CD4-positive, alpha-beta T cell treated with Interleukin-2 at 100 ng/mL for 4 hours (primary cell): ENCODE measurements at places on chromosomes 5 and 9.

- no peak for DNase-seq
Measured at GRCh38 chr9:132631280-132631679, 38.5 kb downstream of the DDX31 start.

- no peak for DNase-seq
Measured at GRCh38 chr9:101372327-101373118, 12.3 kb downstream of the BAAT start.

GRCh38 chr9:78261403-78262001 is 25.6 kb downstream of the CEP78 start:
- DNase-seq: peak; percentile 42

- DNase-seq: no peak
Measured at GRCh38 chr5:147565524-147565923, 55.7 kb upstream of the DPYSL3 start.

DNA sequence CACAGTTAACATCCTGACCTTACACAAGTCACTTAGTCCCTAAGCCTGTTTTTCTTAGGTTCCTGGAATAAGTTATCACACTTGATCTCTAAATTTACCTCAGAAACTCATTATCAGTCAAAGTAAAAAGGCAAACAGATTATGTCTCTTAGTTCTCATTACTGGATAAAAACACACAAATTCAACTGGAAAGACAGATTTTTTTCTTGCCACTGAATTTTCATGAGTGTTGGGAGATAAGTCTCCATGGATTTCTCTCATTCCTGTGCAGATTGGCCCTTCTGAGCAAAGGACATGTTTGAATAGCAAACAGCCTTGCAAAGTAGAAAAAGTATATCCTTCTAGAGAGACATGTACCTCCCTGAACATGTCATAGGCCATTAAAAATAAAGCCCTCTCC is 10.2 kb downstream of the SPATA9 start:
- DNase-seq: no peak

DNA sequence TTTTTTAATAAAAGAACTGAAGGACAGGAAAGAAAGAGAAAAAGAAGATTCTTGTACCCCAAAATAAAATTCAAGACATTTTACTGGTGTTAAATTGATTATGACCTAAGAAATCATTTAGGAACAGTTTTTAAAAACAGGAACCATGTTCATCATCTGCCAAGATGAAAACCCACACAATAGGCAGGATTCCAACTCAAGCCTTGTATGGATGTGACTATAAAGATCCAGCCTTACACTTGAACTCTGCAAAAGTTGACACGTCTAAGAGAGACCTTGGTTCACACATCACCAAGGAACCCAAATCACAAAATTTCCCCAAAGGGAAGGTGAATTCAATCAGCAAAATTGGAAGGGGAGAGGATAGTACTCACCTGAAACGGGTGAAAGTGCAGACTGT is 82.6 kb downstream of the SMIM23 start:
- no peak for DNase-seq

- DNase-seq: no peak
Measured at GRCh38 chr5:40312205-40312604, 367.5 kb upstream of the PTGER4 start.

DNA sequence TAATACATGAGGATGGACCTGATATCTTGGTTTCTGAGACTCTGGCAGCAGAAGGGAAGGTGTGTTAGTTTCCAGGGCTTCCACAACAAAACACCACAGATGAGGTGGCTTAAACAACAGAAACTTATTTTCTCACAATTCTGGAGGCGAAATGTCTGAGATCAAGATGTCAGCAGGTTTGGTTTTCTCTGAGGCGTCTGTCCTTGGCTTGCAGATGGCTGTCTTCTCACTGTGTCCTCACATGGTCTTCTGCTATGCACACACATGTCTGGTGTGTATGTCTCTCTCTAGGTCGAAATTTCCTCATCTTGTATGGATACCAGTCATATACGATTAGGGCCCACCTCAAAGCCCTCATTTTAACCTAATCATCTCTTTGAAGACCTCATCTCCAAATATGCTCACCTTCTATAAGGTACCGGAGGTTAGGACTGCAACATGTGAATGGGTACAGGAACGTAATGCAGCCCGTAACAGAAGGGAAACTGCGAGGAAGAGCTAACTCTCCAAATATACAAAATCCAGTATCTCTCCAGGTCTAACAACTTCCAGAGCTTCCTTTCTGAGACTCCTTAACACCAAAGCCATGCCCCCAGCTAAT is 139.8 kb upstream of the SMARCA2 start:
- DNase-seq: no peak

GRCh38 chr5:103433211-103433610 is 129.4 kb downstream of the NUDT12 start:
- DNase-seq: no peak

DNA sequence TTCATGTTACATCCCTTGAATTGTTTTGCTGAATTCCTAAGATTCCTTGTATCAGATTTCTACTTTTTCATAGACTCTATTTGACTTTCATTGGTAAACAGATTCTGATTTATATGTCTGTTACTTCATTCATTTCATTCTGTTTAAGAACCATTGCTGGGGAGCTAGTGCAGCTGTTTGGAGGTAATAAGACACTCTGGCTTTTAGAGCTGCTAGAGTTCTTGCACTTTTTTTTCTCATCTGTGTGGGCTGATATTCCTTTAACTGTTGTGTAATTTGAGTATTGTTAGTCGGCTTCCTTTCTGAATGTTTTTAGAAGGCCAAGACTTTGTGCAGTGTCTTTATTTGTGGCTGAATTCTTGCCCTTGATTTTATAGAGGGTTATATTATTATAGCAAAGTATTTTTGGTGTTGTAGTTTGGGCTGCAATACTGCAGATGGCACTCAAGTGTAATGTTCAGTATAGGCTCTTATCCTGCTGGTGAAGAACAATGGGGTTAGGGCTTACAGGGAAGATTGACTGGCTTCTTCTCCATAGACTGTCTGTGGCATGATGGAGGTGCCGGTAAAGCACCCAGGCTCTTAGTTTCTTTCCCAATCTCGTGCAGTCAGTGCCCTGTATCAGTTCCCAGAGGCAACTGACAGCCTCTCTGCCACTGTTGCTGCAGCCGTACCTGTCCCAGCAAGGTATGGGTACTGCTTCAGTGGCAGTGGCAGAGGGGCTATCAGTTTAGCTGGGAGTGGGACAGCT is 162.2 kb downstream of the OXCT1 start:
- no peak for DNase-seq

DNA sequence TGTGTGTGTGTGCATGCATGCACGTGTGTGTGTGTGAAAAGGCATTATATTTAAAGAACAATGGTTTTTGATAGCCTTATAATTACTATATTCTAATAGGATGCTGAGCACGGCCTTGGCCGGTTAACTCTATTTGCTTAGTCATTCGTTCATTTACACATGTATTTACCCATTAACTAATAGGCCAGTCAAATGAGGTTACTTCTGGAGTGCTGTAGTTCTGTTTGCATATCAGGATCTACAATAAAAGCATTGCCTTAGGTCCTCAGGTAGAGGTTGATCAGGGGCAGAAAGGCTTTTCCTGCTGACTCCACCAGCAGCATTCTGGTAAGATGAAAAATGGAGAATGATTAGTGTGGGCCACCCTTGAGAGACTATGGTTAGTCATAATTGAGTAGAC is 219.0 kb downstream of the COMMD10 start:
- DNase-seq: no peak

GRCh38 chr5:178130576-178131445 is at the start of gene RMND5B:
TSS of gene RMND5B (plus strand) at chr5:178131014. CDS start at chr5:178138120, 7,106 bp downstream.
- DNase-seq: peak; percentile 79

GRCh38 chr9:116549061-116549664 is 137.9 kb upstream of the TRIM32 start:
- no peak for DNase-seq

- no peak for DNase-seq
Measured at GRCh38 chr9:37562826-37563225, 13.4 kb downstream of the FBXO10 start.

- DNase-seq: no peak
Measured at GRCh38 chr9:89666364-89666763, 61.6 kb downstream of the GADD45G start.

DNA sequence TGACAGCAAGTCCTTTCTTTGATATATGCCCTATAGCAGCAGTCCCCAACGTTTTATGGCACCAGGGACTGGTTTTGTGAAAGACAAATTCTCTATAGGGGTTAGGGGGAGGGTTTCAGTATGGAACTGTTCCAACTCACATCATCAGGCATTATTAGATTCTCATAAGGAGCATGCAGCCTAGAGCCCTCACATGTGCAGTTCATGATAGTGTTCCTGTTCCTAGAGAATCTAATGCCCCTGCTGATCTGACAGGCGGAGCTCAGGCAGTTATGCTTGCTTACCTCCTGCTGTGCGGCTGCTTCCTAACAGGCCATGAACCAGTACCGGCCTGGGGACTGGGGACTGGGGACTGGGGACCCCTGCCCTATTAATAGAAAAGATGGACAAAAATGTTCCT is 2.7 kb upstream of the RAPGEF6 start:
- DNase-seq: no peak

GRCh38 chr5:175778951-175779503 is 92.4 kb upstream of the CPLX2 start:
- DNase-seq: no peak

GRCh38 chr5:37569466-37569865 is 190.3 kb downstream of the WDR70 start:
- DNase-seq: no peak

- DNase-seq: no peak
Measured at GRCh38 chr5:103910786-103911185, 348.2 kb upstream of the NUDT12 start.

DNA sequence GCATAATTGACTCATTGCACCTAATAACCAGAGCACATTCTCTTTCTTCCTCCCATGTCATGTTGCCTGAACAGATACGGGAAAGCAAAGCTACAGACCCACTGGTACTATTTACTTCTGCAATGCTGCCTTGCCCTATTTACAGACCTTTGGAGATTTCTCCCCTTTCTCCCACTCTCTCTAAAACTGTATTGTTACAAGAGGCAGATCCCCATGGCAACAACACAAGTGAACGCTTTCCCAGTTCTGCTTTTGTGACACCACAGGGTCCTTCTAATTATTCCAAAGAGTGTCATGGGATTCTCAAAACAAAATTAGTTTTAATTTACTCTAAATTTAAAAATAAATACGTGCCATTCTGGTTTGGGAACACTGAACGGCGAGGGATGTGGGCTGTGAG is 104.7 kb downstream of the KCTD16 start:
- no peak for DNase-seq
